ENCODE measurements at places on chromosomes 13 and 19. TPM values are rescaled to one million over a fixed set of nuclear protein-coding genes. Genes with fewer than 3 reads are reported as not detected.

GATAD2A gene
- 32.8 TPM for total RNA-seq

NFKBIB gene
- total RNA-seq: 7.5 TPM

KLK11 gene
- total RNA-seq: not detected

ZNF723 gene
- total RNA-seq: not detected

COLGALT1 gene
- 74.2 TPM for total RNA-seq

SIGLEC9 gene
- total RNA-seq: not detected

ZNF90 gene
- total RNA-seq: 0.36 TPM

CD33 gene
- total RNA-seq: not detected

IGFL2 gene
- not detected for total RNA-seq

SLC8A2 gene
- total RNA-seq: not detected

SETDB2 gene
- total RNA-seq: 5.7 TPM

PSENEN gene
- 9.0 TPM for total RNA-seq

KLK15 gene
- not detected for total RNA-seq

ZNF616 gene
- 13.3 TPM for total RNA-seq

SLC7A9 gene
- not detected for total RNA-seq

EHD2 gene
- total RNA-seq: 31.9 TPM

SULT2B1 gene
- total RNA-seq: not detected

CGB2 gene
- total RNA-seq: not detected

FAAP24 gene
- total RNA-seq: 2.2 TPM

VAV1 gene
- total RNA-seq: not detected

ZNF160 gene
- 26.9 TPM for total RNA-seq

TNNT1 gene
- 1.3 TPM for total RNA-seq

CNFN gene
- total RNA-seq: not detected

OR7D2 gene
- not detected for total RNA-seq

DOCK6 gene
- total RNA-seq: 4.4 TPM

KCNN1 gene
- not detected for total RNA-seq

ZNF433 gene
- total RNA-seq: 6.4 TPM

ADGRL1 gene
- 0.72 TPM for total RNA-seq

CPB2 gene
- total RNA-seq: not detected

NKPD1 gene
- under 0.01 TPM for total RNA-seq

SOX1 gene
- total RNA-seq: not detected

CYP2B6 gene
- total RNA-seq: not detected

RYR1 gene
- total RNA-seq: not detected

SPRED3 gene
- 0.90 TPM for total RNA-seq

CEACAM8 gene
- total RNA-seq: not detected

URAD gene
- total RNA-seq: not detected

PSG3 gene
- not detected for total RNA-seq

ZNF845 gene
- total RNA-seq: 13.1 TPM

CDX2 gene
- not detected for total RNA-seq

BEST2 gene
- total RNA-seq: not detected

C13orf42 gene
- not detected for total RNA-seq

DCT gene
- not detected for total RNA-seq

NLRP4 gene
- not detected for total RNA-seq

CLDN10 gene
- total RNA-seq: not detected

C19orf81 gene
- total RNA-seq: not detected

ZNF558 gene
- 16.7 TPM for total RNA-seq
